NCI-H2227 treated with DMSO at 0.1 percent for 48 hours (cell line): ENCODE measurements at places on chromosomes 7 and 10.

- DNase-seq: no peak
Measured at GRCh38 chr10:60732807-60733516, 45.3 kb upstream of the CDK1 start.

GRCh38 chr7:79137942-79138341 lies 315.5 kb downstream of the MAGI2 start:
- DNase-seq: no peak

DNA sequence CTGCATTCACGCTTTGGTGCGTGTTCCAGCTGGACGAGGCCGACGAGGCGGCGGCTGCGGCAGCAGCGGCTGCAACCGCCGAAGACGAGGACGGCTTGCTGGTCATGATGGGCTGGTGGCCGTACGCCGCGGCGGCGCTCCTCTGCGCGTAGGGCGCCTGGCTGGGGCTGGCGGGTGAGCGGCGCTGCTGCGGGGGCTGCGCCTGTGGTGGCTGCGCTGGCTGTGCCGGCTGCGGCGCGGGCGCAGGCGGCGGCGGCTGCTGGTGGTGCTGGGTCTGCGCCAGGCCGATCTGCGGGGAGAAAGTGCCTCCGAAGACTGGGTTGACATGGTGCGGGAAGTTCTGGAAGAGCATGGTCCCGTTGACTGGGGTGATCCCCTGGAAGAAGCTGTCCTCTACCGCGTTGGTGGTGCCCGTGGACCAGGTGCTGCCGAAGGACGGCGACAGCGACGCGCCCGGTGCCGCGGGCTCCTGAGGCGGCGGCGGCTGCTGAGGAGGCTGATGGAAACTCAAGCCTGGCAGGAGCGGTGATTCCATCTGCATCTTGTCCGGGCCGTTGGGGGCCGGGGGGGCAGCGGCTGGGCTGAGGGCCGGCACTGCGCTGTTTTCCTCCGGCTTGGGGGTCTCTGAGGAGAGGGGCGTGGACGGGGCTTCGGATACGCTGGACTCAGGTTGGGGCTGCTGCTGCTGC lies 51.1 kb downstream of the CPEB3 start:
- DNase-seq: no peak

DNA sequence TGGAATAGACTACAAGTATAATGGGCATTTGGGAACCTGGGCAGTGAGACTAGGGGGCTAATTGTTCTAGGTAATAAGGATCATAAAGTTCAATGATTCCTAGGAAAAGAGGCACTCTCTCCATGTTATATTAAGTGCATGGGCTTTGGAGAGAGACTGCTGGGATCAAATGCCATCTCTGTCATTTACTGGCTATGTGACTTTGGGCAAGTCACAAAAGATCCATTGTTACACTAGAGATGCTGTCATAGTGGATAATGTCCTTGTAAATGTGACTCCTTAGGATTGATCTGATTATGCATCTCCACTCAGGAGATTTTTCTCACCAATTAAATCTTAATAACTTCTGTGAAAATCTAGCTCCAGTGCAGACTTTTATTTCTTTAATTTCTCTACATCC lies 156.3 kb upstream of the CACNA2D1 start:
- DNase-seq: no peak

DNA sequence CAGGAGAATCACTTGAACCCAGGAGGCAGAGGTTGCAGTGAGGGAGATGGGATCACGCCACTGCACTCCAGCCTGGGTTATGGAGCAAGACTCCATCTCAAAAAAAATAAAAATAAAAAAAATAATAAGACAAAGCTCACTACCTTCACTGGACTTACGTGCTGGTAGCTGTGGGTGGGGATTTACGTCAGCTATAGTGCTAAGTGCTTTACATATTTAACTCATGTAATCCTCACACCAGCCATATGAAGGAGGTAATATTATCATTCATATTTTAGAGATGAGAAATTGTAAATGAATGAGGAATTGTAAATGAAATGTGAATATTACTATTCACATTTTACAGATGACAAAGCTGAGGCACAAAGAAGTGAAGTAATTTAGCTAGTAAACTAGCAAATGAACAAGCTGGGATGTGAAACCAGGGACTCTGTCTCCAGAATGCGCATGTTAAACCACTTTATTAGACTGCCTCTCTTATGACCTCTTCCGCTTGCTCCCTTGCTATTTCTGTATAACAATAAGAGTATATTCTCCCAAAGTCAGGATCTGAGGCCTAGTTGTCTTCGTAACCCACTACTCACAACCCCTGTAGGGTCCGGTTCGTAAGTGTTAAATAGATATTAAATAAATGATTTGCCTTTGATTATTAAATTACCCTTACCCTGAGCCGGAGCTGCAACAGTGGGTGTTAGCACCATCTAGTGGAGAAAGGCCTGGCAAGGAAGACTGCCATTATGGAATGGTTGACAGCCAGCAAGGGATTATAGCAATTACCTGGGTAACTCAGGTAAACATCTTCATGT lies 70.2 kb downstream of the HTR7 start:
- DNase-seq: peak; percentile 1

DNA sequence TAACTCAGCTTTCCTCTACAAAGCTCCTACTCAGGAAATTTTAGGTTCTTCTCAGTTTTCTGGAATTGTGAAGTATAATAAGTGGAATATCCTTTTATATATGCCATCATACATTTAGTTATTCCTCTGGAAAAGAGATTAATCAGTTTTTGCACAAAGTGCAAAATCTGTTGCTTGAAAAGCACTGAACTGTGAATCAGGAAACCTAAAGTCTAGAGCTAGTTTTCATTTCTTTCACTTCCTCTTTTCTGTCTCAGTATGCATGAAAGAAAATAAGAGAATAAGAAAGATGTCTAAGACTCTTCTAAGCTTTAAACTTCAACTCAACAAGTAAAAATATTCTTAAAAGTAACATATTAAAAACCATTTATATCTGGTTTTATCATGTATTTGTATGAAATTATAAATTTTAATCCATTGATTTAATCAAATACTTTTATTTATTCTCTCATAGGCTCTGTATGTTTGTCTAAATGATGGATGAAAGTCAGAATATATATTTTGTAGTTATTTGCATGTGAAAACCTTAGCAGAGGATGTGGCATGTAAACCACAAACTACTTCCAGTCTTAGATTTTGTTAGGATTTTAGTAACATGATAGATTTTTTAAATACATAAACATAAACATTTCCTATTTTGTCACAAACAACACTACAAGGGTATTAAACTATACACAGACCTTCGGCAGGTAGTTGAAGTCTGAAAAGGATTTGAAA lies 1073.0 kb downstream of the XPNPEP1 start:
- DNase-seq: no peak

DNA sequence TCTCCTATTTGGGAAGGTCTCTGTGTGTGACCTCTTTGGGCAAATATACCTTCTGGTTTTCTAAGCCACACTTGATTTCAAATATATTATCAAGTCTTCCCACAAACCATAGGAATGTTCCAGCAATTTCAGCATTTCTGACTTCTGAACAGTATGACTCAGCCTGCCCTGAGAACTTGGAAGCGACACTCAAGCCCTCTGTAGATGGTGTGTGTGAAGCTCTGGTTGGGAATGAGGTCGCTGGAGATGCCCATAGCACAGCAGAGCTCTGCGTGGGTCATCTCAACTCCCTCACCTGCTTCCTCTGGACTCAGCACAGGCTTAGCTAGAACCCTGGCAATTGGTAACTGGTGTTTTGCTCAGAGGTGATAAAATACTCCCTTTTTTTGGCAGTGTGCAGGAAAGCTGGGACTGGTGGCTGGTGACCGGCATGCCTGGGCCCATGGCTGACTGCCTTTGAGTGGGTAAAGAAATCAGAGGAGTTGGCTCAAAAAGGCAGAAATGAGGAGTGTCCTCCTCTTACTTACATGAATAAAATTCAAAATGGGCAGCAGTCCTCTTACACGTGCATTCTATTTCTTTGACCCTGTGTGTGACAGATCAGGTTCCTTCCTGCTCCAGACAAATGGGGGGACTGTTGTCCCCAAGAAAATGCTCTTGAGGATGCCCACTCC lies 87.5 kb upstream of the NRP1 start:
- DNase-seq: no peak

- no peak for DNase-seq
Measured at GRCh38 chr7:24781106-24781505, 23.8 kb upstream of the GSDME start.

- no peak for DNase-seq
Measured at GRCh38 chr7:777728-778078, 50.6 kb upstream of the PRKAR1B start.

DNA sequence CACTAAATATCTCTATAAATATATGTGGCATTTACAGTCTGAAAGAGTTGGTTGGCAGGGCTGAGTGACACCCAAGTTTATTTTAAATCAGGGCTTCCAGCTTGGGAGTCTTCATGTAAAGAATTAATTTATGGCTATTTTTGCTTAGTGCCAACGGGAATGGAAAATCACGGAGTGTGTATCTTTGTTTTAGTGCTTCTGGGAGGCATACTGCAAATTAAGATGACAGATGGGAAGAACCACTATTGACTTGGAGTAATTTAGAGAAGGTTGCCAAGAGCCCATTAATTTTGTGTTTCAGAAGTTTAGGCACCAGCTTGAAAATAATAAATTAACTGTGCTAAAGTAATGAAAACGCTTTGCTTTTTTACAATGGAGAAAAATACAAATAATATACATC lies 135.2 kb downstream of the GPR37 start:
- no peak for DNase-seq

DNA sequence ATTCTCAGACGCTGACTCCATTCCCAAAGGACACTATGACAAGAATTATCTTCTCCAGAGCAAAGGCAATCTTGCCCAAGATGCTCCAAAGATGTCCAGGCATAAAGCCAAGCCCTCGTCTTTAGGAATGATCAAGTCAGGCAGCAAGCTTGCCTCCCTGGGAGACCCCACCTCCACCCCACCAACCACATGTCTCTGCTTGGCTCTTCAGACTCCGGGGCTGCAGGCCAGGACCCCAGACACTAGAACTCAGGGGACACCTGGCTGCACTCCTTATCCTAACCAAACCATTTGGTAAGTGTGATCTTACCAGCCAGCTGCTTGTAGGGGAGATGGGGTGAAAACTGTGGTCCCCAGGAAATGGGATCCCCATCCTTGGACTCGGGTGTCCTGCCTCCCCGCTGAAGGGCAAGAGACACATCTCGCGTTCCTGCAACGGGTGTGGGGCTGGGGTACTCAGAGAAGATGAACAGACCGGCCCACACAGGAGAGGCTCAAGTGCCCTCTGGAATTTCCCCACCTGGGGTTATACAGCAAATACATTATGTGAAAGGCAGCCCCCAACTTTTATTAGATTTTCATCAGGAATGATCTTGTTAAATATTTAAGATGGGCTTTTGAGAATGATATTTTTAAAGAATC lies 55.7 kb downstream of the INSIG1 start:
- DNase-seq: no peak

DNA sequence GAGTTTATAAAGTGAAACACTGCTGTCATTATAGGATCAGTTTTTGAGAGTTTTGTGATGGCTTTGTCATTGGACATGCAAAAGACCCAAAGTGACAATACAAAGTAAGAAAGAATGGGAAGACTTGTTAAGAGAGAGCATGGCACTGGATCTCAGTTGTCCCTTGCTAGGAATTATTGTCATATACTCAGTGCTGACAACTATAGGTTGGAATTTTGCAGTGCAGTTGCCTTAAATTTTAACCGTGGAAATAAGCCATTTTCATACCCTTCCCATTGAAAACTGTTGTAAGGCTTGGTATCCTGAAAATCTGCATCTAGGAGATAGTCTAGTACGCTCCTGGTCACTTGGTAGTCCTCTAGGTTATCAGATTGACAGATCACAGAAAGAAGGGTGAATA lies 1156.7 kb downstream of the GATA3 start:
- no peak for DNase-seq

GRCh38 chr10:130392031-130392430 lies 255.8 kb downstream of the GLRX3 start:
- DNase-seq: no peak

GRCh38 chr10:44010873-44011602 lies 362.4 kb upstream of the ZNF32 start:
- no peak for DNase-seq

- no peak for DNase-seq
Measured at GRCh38 chr10:77590344-77591237, 47.0 kb downstream of the KCNMA1 start.

- no peak for DNase-seq
Measured at GRCh38 chr7:42831718-42832522, 80.0 kb downstream of the C7orf25 start.

GRCh38 chr10:96863922-96864543 lies 31.9 kb downstream of the LCOR start:
- DNase-seq: no peak

- no peak for DNase-seq
Measured at GRCh38 chr7:54069843-54070242, 472.3 kb upstream of the VSTM2A start.

GRCh38 chr7:35533902-35534301 lies 161.0 kb downstream of the HERPUD2 start:
- no peak for DNase-seq

DNA sequence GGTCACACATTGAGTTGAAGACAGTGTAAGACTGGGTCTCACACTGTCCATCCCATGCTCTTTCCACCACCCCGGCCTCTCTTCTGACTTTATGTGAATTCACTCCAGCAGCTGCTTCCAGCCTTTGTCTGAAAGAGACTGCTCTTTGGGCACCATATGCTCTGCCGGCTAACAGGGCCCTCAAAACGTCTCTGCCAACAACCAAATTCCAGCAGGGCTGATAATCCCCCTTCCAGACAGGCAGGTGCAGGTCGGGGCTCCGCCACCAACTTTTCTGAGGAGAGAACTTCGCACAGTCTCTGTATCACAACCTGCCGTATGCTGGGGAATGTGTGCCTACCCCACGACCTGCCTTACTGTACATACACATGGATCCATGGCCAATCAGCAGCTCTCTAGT lies 64.3 kb downstream of the PLXNA4 start:
- no peak for DNase-seq

DNA sequence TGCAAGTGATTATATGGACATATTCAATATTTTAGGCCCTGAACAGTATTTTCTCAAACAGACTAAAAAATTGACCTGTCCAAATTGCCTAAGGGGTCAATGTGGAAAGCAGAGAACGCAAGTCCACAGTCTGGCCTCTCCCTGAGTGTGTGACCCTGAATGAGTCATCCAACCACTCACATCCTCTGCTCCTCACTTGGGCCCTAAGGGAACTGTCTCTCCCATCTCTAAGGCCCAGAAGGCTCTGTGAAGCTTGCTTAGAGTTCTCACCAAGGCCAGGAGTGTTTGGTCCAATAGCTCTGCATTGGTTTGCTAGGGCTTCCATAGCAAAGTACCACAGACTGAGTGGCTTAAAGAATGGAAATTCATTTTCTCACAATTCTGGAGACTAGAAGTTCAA lies 155.1 kb downstream of the LSM5 start:
- no peak for DNase-seq

- no peak for DNase-seq
Measured at GRCh38 chr10:33095867-33096815, 138.1 kb upstream of the ITGB1 start.
